ENCODE measurements at places on chromosomes 7 and 10.
A peak's percentile ranks its signal among the peaks of the same experiment; 100 is the strongest.

- ATAC-seq, result no peak
- H3K27me3 ChIP-seq, result peaks cover 23% of the 10 kb centered on the region
- no peaks in the 10 kb centered on the region for H3K36me3 ChIP-seq
- H3K4me3 ChIP-seq, result no peak overlapping the region
These were observed 157.2 kb downstream of the SH2D4B start for GRCh38 chr10:80694930-80695329.

GRCh38 chr7:81956520-81956919 lies 186.7 kb upstream of the HGF start:
- H3K36me3 ChIP-seq, result peaks cover 17% of the 10 kb centered on the region
- H3K4me1 ChIP-seq, result no peaks in the 10 kb centered on the region
- H3K27me3 ChIP-seq, result no peaks in the 10 kb centered on the region

DNA sequence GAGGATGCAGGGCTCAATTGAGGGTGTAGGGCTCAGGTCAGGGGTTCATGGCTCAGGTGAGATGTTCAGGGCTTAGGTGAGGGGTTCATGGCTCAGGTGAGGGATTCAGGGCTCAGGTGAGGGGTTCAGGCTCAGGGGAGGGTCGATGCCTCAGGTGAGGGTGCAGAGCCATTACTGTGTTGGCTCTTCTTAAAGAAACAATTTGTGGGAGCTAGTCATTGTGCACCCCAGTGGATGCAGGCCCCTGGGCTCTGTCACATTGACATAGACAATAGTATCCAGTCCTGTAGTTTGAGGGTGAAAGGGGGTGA lies 86.7 kb downstream of the ADCY1 start:
- H3K4me1 ChIP-seq, result no peaks in the 10 kb centered on the region
- H3K4me3 ChIP-seq, result no peak overlapping the region
- no peak for ATAC-seq
- H3K27ac ChIP-seq, result no peak overlapping the region
- H3K36me3 ChIP-seq, result no peaks in the 10 kb centered on the region

DNA sequence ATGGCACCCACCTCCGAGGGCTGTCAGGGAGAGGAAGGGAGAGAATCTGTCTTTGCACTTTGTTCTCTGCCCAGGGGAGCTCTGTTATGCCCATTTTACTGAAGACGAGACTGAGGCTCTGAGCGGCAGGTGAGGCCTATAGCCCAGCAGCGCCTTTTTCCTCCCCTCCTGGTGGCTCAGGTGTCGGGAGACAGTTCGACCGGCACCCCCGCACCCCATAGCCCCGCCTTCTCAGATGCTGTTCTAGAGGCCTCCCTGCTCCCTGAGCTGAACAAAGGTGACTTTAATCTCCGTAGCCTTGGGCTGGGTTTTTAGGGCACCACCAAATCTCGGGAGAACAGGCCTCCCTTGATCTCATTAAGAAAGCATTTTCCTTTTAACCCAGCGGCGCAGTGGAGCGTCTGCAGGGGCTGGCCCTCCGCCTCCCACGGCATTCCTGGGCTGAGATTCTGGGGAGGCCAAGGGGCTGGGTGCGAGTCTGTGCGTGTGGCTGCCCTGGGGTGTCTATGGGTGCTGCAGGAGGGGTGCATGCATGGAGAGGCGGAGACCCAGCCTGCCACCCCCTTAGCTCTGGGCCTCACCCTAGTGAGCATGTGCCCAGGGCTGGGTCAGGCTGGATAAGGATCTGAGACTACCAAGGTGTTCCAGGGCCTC lies 3.3 kb downstream of the LFNG start:
- peak overlapping the region; percentile 46 for H3K27ac ChIP-seq
- H3K4me1 ChIP-seq, result no peaks in the 10 kb centered on the region
- H3K36me3 ChIP-seq, result no peaks in the 10 kb centered on the region
- peak overlapping the region; percentile 62 for H3K4me3 ChIP-seq
- no peak for ATAC-seq
- peaks cover 89% of the 10 kb centered on the region for H3K27me3 ChIP-seq

- no peak for ATAC-seq
- no peaks in the 10 kb centered on the region for H3K27me3 ChIP-seq
- H3K36me3 ChIP-seq, result no peaks in the 10 kb centered on the region
- no peak overlapping the region for H3K4me3 ChIP-seq
- H3K4me1 ChIP-seq, result no peaks in the 10 kb centered on the region
These were observed 59.8 kb upstream of the ZNRF2 start for GRCh38 chr7:30224511-30225062.

DNA sequence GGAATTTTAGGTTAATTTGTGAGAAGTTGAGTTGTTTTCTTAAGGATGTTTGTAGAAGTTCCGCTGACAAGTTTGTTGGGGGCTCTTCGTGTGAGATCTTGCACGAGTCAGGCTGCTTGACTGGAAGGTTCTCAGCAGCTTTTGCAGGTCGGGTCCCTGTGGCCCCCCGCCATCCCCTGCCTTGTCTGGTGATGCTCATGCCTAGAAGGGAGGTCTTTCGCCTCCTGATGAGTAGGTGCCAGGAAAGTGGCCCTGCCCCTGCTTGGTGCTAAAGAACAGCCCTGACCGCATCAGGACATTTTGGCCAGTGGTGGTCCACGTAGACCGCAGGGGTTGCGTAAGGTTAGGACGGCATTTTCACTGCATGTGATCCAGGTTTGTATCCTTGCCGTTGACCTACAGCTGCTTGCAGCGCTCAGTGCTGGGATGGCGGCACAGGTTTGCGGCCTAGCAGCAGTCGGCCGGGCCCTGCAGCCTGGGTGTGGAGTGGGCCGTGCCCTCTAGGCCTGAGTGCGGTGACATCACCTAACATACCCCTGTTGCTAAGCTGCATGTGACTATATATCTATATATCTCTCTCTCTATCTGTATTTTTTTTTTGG lies 62.4 kb downstream of the DNAJB6 start:
- no peak for ATAC-seq
- H3K4me3 ChIP-seq, result no peak overlapping the region
- H3K36me3 ChIP-seq, result peaks cover 71% of the 10 kb centered on the region
- H3K27ac ChIP-seq, result no peak overlapping the region
- H3K4me1 ChIP-seq, result peaks cover 22% of the 10 kb centered on the region

GRCh38 chr7:80224415-80224814 lies 89.8 kb downstream of the GNAI1 start:
- H3K4me1 ChIP-seq, result no peaks in the 10 kb centered on the region
- no peaks in the 10 kb centered on the region for H3K36me3 ChIP-seq
- ATAC-seq, result no peak
- H3K27ac ChIP-seq, result no peak overlapping the region

DNA sequence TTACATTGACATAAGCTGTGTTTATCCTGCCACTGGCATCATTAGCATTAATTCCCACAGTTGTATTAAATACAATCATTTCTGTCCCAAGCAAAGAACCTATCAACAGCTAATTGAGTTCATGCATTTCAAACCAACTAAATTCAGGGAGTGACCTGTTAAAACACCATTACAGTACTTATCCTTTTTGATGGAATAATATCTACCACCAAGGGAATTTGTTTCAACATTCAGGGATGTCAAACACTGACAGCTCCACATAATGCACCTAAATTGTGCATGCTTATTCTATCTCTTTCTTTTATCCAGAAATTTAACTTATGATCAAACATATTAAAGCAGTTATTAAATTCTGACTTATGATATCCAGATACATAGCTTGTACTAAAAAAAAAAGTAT lies 136.8 kb downstream of the NSUN6 start:
- H3K27ac ChIP-seq, result no peak overlapping the region
- no peak for ATAC-seq
- H3K36me3 ChIP-seq, result peaks cover 65% of the 10 kb centered on the region
- H3K4me3 ChIP-seq, result no peak overlapping the region
- H3K27me3 ChIP-seq, result no peaks in the 10 kb centered on the region
- no peaks in the 10 kb centered on the region for H3K4me1 ChIP-seq

DNA sequence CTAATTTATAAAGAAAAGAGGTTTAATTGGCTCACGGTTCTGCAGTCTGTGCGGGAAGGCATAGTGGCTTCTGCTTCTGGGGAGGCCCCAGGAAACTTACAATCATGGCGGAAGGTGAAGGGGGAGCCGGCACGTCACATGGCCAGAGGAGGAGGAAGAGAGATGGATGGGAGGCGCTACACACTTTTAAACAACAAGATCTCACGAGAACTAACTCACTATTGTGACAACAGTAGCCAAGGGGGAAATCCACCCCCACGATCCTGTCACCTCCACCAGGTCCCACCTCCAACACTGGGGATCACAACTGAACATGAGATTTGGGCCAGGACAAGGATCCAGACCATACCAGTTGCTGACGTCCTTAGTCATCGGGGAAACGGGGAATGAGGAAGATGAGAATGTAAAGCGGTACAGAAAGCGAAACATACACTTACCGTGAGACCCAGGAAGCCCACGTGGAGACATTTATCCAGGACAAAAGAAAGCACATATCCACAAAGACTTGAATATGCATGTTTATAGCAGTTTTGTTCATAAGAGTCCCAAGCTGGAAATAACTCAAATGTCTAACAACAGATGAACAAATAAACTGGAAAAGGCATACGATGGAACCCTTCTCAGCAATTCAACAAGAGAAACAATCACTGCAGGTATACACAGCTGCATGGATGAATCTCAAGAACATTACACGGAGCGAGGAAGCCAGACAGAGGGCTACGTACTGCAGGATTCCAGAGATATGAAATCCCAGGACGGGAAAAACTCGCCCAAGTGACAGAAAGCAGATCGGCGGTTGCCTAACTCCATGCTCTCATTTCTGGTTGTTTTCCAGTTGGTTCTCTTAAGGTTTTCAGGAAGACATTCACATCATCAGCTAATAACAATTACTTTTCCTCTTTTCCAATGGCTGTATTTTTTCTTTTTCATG lies 26.2 kb upstream of the INPP5A start:
- H3K4me3 ChIP-seq, result no peak overlapping the region
- ATAC-seq, result peak; percentile 20
- no peaks in the 10 kb centered on the region for H3K36me3 ChIP-seq

- H3K36me3 ChIP-seq, result no peaks in the 10 kb centered on the region
- H3K4me3 ChIP-seq, result no peak overlapping the region
- no peaks in the 10 kb centered on the region for H3K4me1 ChIP-seq
These were observed 168.1 kb downstream of the RAB11FIP2 start for GRCh38 chr10:117878626-117879025.

DNA sequence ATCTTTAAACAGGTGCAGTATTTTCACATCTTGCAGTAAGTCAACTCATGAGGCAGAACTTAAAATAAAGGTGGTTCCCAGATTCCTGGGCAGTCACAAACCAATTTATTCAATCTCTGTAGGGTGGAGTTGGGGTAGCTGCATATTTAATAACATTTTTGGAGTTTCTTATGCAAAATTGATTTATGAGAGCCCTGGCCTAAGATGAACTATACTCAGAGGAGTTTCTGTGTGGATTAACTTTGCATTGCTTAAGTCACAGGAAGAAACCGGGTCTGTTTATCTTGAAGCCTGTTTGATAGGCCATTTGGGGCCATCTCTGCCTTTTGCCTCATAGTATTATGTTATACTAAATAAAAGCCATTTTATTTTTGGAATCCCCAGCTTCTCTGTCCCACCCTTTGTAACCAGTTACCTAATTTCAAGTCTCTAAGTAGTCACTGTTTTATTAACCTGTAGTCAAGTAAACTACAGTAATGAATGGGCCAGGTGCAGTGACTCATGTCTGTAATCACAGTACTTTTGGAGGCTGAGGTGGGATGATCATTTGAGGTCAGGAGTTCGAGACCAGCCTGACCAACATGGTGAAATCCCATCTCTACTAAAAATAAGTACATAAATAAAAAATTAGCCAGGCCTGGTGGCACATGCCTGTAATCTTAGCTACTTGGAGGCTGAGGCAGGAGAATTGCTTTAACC lies 104.4 kb upstream of the FAM3C start:
- ATAC-seq, result no peak
- H3K27me3 ChIP-seq, result no peaks in the 10 kb centered on the region
- no peaks in the 10 kb centered on the region for H3K4me1 ChIP-seq
- no peaks in the 10 kb centered on the region for H3K36me3 ChIP-seq
- H3K4me3 ChIP-seq, result no peak overlapping the region

DNA sequence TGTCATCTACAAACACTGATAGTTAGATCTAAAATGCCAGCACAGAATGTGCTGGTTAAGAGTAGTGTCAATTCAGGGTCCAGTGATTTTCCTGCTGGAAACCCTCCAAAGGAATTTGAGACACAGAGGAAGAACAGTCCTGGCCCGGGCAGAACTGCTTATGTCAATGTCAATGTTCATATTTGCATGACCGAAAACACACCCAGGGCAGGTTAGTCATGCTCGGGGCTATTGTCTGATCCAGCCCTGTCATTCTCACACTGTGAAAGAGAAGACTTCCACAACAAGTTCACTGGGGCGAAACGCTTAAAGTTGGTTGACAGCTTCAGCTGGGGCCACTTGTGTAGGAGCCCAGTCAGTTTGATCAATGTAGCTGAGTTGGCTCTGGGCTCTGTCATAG lies 139.3 kb downstream of the C1GALT1 start:
- H3K27ac ChIP-seq, result no peak overlapping the region
- no peak for ATAC-seq
- no peak overlapping the region for H3K4me3 ChIP-seq

DNA sequence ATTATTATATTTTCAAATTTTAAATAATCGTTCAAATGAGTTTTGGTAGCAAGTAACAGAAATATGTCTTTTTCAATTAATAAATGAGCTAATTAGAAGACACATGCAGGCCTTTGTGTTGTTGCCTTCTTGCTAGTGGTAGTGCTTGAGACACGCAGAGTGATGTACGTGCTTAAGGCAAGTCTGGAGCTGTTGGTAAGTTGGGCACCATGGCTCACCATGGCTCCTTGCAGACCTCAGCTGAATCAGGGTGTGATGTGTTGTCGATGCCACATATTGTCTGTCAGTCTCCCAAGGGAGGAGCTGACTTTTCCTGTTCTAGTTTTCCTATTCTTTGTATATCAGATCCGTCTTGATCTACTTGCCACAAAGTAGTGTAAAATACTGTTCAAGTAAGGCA lies 8.3 kb downstream of the CDK14 start:
- no peaks in the 10 kb centered on the region for H3K36me3 ChIP-seq
- H3K4me3 ChIP-seq, result no peak overlapping the region
- peaks cover 4% of the 10 kb centered on the region for H3K4me1 ChIP-seq
- no peaks in the 10 kb centered on the region for H3K27me3 ChIP-seq
- no peak overlapping the region for H3K27ac ChIP-seq
- ATAC-seq, result no peak

- no peak for ATAC-seq
- H3K36me3 ChIP-seq, result no peaks in the 10 kb centered on the region
- H3K27me3 ChIP-seq, result no peaks in the 10 kb centered on the region
- H3K4me3 ChIP-seq, result no peak overlapping the region
- H3K27ac ChIP-seq, result no peak overlapping the region
- H3K4me1 ChIP-seq, result no peaks in the 10 kb centered on the region
These were observed 92.6 kb downstream of the AHCYL2 start for GRCh38 chr7:129317450-129317849.

- no peaks in the 10 kb centered on the region for H3K27me3 ChIP-seq
- peak overlapping the region; percentile 59 for H3K4me3 ChIP-seq
- no peaks in the 10 kb centered on the region for H3K4me1 ChIP-seq
- peak overlapping the region; percentile 39 for H3K27ac ChIP-seq
These were observed 1.6 kb downstream of the SAMD9L start for GRCh38 chr7:93146472-93147141.

GRCh38 chr7:35792873-35793489 lies 7.9 kb upstream of the SEPTIN7 start:
- no peaks in the 10 kb centered on the region for H3K4me1 ChIP-seq
- H3K4me3 ChIP-seq, result no peak overlapping the region
- no peaks in the 10 kb centered on the region for H3K27me3 ChIP-seq
- no peak overlapping the region for H3K27ac ChIP-seq

- no peaks in the 10 kb centered on the region for H3K36me3 ChIP-seq
- no peak for ATAC-seq
- no peak overlapping the region for H3K27ac ChIP-seq
- no peaks in the 10 kb centered on the region for H3K27me3 ChIP-seq
- no peak overlapping the region for H3K4me3 ChIP-seq
These were observed 227.0 kb downstream of the DKK1 start for GRCh38 chr10:52541006-52541473.

- H3K4me3 ChIP-seq, result peak overlapping the region; percentile 71
- H3K36me3 ChIP-seq, result no peaks in the 10 kb centered on the region
- ATAC-seq, result no peak
- peak overlapping the region; percentile 99 for H3K27ac ChIP-seq
- peaks cover 4% of the 10 kb centered on the region for H3K4me1 ChIP-seq
These were observed 608 bp upstream of the UBN2 start for GRCh38 chr7:139230484-139230773.
